ENCODE measurements at places on chromosomes 6 and 20.

GRCh38 chr20:50874758-50875665, 56.2 kb downstream of the ADNP start:
- no peak for DNase-seq

DNA sequence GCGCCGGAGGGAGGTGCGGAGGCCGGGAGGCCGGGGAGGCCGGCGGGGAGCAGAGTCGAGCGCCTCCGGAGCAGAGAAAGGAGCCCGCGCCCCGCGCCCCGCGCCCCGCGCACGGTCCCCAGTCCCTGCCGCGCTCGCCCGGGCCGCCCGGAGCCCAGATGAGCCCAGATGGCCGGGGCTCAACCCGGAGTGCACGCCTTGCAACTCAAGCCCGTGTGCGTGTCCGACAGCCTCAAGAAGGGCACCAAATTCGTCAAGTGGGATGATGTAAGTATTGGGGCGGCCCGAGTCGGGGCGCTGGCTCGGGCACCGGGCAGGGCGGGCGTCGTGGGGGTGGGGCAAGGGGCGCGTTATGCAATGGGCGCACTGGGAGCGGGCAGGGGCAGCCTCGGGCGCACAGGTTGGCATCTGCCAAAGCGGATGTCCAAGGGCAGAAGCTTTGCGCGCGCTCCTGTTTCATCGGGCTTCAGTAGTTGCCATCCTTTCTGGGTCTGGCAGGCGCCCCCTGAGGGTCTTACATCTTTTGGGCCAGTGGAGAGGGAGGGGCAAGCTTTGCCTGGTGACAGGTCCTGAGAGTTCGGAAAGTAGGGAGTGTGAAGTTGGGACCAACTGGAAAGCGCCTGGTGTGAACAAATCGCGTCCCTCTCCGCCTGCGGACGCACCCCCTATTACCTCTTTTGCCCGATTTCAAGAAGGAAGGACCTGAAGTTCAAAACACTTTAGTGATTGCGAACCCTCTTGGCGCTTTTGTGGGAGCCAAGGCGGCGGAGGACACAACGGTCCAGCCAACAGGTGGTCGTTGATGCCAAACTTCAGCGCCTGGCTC, 631 bp downstream of the PLCB1 start:
- no peak for DNase-seq

GRCh38 chr6:125953502-125953875, 3.1 kb upstream of the HINT3 start:
- DNase-seq: no peak

GRCh38 chr20:52937591-52938100, 34.5 kb upstream of the TSHZ2 start:
- peak; percentile 20 for DNase-seq

- no peak for DNase-seq
These were observed 48.9 kb downstream of the MYB start for GRCh38 chr6:135229996-135230395.

GRCh38 chr20:23686046-23686750, 2.6 kb downstream of the CST4 start:
- no peak for DNase-seq

GRCh38 chr20:18686696-18687095, 98.8 kb downstream of the DTD1 start:
- DNase-seq: no peak

DNA sequence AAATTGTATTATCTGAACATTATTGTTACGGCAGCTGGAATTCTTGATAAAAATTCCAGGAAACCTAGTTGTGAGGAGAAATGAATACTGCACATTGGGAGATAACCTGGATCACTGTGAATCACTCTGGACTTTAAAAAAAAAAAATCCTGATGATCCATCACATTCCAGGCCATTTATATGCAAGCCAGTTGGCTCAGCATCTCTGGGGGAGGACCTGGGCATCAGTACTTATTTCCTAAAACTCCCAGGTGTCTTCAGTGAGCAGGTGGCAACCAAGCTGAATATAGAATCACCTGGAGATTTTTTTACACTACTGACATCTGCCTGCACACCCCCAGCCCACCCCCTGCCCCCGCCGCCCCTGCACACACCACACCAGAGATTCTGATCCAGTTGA, 39.1 kb upstream of the SIRT5 start:
- DNase-seq: no peak

DNA sequence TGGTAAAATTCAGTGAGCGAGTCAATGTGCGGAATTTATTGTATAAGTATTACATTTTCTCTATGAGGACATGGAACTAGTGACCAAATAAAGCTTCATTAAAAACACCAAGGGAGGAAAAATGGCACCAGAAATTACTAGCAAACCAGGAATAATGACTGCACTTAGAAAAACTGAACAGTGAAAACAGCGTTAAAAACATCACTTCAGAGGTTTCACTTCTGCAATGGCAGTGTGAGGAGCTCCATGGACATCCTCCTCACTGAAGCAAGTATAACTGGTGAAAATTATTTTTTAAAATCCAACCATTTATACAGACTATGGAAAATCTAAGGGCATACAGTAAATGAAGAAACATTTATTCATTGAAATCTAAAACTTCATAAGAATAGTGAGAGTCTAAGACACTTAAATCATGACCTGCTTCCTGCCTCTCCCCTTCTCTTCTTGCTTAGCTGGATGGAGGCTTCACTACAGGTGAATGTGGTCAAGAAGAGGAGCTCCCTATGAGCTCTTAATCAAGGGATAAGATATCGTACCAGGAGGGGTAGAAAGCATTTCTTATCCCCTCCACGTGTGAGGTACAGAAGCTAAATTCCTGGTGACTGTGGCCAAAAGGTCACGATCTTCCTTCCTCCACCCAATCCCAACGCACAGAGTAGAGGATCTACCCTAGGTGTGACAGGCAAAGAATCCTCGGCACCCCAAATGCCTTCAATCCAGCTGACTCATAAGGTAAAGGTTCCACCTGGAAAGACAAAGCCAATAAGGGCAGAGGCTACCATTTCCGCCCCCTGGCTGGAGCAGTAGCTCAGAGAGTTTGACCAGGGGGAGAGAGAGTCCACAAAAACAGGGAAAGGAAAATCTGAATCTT, 12.3 kb upstream of the ASF1A start:
- DNase-seq: no peak

- no peak for DNase-seq
These were observed 30.9 kb upstream of the CCN5 start for GRCh38 chr20:44684047-44684967.

DNA sequence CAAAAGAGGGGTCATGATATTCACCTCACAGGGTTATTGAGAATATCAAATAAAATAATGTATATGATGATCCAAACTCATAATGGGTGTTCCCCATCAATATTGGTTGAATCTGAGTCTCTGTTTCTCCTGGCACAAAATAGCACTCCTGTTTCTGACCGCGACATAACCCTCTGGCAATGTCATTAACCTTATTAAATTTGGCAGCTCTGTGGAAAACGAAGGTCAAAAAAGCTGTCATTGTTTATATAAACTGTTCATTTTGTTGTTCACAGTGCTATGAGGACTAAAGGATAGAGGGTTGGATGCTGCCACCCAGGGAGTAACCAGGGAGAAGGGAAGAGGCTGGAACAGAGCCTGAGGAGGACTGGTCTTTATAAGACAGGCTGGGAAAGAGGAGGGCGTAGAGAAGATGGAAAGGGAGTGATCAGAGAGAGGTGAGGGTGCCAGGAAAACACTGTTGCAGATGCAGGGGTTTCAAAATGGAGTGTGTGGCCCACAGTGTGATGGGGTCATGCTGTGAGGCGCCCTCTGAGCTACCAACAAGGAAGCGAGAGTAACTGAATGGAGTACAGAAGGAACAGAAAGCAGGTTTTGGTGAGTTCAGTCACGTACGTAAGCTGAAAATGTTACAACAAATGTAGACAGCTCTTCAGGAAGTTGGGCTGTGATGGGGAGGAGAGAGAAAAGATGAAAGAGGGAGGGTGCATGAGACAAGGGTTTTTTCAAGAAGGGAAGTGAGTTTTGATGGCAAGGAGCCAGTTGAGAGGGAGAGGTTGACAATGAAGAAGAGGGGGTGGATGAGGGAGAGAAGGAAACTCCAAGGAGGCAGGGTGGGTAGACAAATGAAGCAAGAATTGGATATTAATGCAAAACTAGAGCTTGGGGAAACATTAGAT, 251.6 kb upstream of the TAB2 start:
- no peak for DNase-seq

DNA sequence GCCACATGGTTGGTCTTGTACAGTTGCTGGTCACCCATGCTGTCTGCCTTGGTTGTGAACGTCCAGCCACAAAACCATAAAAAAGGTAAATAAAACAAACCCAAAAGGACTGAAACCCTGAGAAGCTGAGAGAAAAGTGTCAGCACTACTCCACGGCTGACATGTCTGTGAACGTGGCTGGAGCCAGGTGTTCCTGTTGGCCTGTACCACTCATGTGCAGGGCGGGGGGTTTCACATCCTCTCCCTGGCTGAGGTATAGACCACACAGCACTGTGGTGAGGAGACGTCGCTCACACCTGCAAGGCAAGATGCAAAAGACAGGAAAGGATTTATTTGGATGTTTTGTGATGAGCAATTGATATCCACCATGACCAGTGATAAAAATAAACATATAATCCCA, 51.9 kb upstream of the MRPS10 start:
- no peak for DNase-seq

DNA sequence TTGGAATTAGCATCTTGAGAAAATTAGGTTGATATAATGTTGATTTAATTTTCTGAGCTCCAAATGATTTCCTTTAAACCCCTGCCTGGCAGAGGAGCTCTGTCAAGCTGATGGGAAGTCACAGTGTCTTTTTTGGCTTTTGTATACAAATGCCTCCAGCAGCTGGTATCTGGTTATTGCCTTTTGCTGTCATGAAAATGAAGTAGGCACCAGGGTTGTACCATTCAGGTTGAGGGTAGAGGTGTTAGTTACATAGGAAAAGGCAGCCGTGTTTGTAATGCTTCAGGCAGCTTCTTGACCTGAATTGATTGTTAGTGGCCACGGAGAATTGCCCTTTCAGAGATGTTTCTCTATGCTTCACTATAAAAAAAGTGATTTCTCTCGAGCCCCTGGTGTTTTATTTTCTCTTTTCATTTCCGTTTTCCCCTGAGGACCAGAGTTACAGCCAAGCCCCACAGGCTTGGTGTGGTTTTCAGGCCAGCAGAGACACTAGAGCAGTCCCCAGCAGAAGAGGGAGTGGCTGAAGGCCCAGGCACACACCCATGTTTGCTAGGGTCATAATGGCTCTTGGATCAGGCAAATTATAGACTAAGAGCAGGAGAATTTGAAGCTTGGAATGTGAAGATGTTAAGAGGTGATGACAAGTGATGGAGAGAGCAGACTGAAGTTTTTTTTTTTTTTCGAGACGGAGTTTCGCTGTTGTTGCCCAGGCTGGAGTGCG, 21.6 kb downstream of the CMTR1 start:
- DNase-seq: no peak

- DNase-seq: no peak
These were observed 38.9 kb downstream of the CDK19 start for GRCh38 chr6:110776413-110776812.

- DNase-seq: no peak
These were observed 57.8 kb downstream of the POPDC3 start for GRCh38 chr6:105121981-105122380.

DNA sequence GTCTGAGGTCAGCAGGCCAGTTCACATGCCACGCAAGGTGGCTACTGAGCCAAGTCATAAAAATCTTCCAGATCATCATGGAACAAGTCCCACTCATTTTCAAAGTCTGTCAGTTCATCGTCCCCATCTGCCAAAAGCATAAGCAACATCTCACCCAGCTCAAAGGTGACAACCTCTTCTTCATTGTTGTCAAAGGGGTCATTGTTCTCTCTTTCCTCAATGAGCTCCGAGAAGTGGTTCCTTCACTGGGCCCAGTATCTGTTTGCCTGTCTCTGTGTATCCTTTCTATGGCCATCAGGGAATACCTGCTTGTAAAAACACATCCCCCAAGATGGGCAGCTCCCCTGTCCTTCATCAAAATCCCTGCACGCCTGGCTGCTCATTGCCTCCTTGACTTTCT, 49.5 kb downstream of the ZNF334 start:
- no peak for DNase-seq

DNA sequence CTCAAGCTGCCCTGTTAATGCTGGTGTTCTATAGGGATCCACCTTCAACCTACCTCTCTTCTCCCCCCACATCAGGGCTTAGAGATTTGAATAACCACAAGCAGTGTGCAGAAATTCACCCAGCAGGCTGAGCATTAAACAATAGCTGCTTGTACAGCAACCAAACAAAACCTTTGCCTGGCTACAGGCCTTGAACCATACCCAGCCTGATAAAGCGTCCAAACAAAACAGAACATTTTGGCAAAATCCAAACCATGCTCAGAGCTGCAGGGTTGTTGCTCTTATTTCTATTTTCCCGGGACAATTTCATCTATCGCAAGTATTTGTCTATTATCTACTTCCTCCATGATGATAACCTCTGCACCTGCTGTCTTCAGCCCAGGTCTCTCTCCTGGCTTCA, 142.3 kb downstream of the UNC5CL start:
- no peak for DNase-seq

DNA sequence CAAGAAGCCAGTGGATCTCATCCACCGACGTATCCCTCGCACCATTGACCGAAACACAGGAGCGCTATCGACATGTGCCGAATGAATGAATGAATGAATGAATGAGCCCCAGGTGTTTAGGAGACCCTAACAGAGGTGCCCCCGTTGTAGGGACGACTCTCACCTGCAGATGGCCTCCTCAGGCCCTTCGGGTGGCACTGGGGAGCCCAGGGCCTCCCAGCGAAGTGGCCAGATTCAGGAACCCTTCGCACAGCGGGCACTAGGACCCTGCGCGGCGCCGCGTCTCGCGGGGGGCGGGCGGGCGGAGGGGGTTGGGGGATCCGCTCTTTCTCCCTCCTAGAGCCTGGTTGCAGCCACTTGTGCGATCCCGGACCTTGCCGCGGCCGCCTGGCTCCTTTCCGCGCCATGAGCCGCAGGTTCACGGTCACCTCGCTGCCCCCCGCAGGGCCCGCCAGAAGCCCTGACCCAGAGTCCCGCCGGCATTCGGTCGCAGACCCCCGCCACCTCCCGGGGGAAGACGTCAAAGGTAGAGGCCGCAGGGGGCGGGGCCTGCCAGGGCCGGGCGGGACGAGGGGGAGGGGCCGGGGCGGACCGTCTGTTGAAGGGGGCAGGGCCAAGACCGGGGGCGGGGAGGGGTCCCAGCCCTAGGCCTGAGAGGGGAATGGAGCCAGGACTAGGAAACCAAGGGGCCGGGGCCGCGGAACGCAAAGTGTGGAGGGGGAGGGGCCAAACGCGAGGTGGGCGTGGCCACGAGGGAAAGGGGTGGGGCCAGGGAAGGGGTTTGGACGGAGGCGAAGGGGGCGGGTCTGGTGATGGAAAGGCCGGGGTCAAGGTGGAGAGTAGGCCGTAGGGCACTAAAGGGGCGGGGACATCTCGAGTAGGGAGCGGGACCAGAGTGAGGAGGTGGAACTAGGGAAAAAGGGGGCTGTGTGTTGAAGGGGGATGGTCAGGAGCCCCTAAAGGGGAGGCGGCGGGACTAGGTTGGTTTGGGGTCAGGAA, 7.4 kb upstream of the SLC12A5 start:
- no peak for DNase-seq

GRCh38 chr6:24933868-24934401, 1.8 kb downstream of the RIPOR2 start:
- no peak for DNase-seq

Data from iPS DF 19.7 (cell line).